ENCODE measurements at places on chromosomes 4 and X.

DNA sequence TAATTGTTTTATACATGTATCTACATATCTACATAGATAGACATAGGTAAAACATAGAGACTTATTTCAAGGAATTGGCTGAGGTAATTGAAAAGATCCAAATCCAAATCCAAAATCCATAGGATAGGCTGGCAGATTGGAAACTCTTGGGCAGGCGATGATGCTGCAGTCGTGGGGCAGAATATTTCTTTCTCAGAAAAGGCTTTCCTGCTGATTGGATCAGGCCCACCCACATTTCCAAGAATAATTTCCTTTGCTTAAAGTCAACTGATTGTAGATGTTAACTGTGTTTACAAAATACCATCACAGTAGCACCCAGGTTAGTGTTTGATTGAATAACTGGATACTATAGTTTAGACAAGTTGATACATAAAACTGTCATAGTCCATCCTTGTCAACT, 27.2 kb downstream of the STIM2 start:
- no peak for DNase-seq

DNA sequence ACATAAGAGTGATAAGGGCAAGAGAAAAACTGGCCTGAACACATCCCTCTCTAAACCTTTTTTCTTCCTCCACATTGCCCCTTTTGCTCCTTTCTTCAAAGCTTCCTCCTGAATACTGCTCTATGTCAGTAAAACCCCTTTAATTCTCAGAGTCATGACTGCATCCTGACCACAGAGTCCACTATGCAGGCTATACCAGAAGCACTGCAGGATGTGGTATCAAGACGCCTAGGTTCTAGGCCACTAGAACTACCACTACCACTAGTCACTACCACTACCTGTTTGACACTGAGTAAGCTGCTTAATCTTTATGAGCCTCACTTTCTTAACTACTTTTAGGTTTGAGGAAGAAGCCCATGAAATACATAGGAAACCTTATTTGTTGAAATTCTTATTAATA, 38.7 kb downstream of the ARHGEF9 start:
- no peak for DNase-seq

GRCh38 chrX:12065251-12065650, 73.0 kb upstream of the FRMPD4 start:
- no peak for DNase-seq

DNA sequence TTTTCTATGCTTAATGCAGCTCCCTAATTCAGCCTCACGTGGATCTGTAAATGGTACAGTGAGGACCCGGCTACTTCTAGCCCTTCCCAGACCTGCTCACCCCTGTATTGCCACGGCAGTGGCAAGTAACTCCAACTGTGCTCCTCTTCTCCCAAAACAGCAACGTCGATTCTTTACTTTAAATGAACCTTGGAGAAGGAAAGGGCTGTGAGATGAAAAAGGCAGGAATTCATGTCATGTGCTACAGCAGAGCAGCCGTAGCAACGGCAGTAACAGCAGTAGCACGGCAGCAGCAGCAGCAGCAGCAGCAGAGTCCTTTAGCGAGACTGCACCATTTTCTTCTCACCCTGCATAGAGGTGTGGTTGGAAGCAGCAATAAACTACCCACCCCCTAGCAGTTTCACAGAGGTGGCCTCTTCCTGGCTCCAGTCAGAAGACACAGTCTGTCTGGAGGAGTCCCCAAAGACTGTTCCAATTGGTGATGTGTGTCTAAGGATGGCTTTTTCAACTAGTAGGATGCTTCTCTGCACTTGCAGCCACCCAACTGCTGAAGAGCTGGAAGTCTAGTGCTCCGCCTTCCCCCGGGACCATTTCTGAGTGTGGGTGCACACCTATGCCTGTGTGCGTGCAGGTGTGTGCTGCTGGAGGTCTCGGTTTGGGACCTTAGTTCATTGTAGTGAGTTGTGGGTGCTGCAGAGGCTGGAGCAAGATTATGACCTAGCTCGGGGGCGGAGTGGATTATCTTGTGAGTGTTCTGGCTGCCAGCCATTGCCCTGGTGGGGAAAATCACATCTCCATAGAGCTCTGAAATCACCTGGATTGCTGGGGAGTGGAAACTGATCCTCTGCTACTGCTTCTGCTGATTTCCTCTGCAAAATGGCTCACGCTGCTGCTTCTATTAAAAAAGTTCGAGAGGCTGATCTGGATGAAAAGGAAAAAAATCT, 67.2 kb downstream of the ANK2 start:
- DNase-seq: no peak

GRCh38 chr4:174365018-174365587, 81.4 kb downstream of the CEP44 start:
- DNase-seq: no peak

GRCh38 chr4:48184882-48185281, 50.8 kb upstream of the TXK start:
- no peak for DNase-seq

- no peak for DNase-seq
Measured at GRCh38 chrX:68995780-68996551, 167.1 kb downstream of the EFNB1 start.

DNA sequence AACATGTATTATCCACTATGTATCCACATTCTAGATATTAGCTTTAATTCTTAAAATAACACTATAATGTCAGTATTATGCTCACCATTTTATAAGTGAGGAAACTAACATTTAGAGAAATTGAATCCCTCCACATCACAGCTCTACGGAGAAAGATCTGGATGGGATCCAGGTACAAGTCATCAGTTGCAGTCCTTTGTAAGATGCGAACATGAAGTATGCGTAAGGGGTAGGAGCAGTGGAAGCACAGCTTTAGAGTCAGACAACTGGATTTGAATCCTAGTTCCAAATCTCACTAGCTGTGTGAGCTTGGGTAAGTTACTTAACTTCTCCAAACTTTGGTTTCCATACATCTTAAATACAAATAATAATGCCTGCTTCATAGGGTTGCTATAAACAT, 162.5 kb downstream of the ATP10D start:
- no peak for DNase-seq

- DNase-seq: no peak
Measured at GRCh38 chr4:14837860-14838259, 164.4 kb upstream of the CPEB2 start.

- DNase-seq: no peak
Measured at GRCh38 chrX:56764153-56764974, 35.3 kb downstream of the NBDY start.

DNA sequence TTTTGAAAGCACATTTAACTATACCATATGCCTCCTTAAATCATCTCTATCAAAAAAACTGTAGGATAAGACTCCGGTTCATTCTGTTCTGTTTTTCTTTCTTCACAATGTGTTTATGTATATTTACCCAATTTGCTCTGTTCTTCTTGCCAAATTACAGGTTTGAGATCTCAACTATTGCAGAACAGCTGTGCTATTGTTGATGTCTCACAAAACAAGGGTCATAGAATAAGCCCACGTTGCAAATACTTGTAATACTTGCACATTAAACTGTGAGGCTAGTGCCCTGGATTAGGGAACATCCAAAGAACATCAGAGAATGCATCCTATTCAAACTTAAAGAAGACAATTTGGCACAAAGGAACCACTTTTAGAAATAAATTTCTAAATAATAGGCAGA, 45.4 kb downstream of the ANTXR2 start:
- DNase-seq: no peak

DNA sequence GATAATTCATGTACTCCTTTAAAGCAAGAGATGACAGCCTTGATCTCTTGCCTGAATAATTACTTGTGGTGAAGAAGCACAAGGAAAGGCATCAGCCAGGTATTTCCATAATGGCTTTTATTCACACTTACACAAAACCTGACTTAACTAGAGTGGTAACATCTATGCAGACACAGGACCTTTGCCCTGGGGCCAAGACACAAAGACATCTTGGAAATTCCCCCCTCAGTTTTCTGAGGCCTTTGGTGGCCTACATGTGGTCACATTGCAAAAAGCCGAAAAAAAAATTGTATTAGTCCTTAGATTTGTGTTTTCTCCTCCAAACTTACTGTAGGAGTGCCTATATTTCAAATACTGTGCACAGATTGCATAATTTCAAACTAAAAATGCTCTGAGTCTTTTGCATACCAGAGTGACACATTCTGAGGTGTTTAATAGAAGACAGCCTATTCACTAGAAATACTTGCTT, 172.4 kb downstream of the PDGFC start:
- DNase-seq: no peak

DNA sequence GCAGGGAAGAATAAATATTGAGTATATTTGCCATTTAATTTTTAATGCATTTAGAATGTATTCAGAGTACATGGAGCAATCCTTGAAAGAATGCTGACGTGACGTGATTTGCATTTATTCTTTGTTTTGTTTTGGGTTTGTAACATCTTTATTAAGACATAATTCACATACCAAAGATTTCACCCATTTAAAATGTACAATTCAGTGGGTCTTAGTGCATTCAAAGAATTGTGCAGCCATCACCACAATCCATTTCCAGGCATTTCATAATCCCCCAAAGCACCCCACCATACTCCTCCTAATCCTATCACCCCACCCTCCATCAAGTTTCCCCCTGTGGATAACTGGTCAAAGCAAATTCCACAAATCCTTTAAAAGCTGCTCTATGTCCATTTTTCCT, 87.4 kb downstream of the FAM9B start:
- no peak for DNase-seq

DNA sequence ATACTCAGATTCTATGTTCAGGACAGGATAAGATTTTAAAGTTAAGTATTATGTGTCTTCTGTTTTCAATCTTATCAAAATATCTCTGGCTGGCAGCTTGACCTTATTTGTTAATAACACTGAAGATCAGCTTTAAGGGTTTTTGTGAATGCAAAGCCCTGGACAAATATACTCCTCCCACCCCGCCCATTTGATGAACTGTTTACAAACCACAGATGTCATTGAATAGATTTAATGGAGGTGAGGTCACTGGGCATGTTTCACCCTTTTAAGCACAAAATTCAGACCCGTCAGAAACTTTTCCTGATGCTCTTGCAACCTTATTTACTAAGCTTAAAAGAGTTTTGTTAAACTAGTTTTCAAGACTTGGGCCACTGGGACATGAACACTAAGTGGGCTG, 10.1 kb upstream of the CXCL8 start:
- DNase-seq: no peak

DNA sequence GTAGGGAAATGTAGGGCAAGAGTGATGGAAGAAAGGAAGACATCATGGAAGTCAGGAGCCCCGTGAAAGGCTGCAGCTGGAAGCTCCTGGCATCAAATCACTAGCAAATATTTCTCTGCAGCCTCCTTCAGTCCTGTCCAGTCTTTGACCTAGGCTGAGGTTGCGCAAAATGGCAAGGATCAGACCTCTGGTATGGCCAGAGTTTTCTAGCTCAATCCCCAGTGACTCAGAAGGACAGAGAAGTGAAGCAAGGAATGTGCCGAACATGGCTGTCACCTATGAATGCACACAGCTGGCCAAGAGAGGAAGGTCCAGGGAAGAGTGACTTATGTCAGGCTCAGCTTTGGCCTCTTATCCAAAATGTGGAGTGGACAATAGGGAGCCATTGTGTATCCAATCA, 71.1 kb upstream of the PHOX2B start:
- DNase-seq: no peak

- peak; percentile 28 for DNase-seq
Measured at GRCh38 chr4:154366956-154367355, 124.6 kb downstream of the DCHS2 start.
